Dermis microvascular lymphatic vessel endothelial cell (primary cell): ENCODE measurements at places on chromosomes 7 and 10. TPM values are rescaled to one million over a fixed set of nuclear protein-coding genes. Genes with fewer than 3 reads are reported as not detected.

DNA sequence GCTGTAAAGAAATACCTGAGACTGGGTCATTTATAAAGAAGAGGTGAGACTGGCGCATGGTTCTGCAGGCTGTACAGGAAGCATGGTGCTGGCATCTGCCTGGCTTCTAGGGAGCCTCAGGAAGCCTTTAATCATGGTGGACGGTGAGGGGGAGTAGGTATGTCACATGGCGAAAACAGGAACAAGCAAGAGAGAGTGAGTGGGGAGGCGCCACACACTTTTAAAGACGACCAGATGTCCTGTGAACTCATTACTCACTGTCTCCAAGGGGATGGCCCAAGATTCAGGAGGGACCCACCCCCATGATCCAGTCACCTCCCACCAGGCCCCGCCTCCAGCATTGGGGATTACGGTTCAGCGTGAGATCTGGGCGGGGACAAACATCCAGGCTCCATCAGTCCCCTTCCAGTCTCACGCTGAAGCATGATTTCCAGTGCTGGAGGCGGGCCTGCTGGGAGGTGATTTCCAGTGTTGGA lies 3.2 kb downstream of the ZNF316 start:
- peak; percentile 58 for DNase-seq

ENTPD1 gene
- 5.3 and 6.2 TPM in 2 replicates for total RNA-seq

BET1 gene
- 24.9 and 33.1 TPM in 2 replicates for total RNA-seq

AKR1C3 gene
- total RNA-seq: 173 and 272 TPM in 2 replicates

DNA sequence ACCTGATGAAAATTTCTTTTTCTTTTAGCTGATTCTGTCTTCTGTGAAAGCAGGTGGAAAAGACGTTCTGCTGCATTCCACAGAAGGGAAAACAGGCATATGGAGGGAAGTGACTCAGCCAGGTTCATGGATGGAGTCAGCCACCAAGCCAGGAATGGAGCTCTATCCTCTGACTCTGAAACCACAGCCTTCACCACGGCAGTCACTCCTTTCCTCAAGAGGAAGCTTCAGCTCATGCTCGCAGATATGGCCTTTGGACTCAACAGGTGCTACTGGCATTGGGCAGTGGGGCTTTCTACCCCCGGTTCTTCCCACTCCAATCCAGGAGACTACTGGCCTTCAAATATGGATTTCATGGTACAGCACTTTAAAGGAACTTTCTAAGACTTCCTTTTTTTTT lies 11.5 kb upstream of the PLAU start:
- DNase-seq: no peak

GRCh38 chr7:99037327-99037940 lies 106.5 kb downstream of the SMURF1 start:
- DNase-seq: no peak

GRCh38 chr7:29289156-29290021 lies 94.8 kb downstream of the CHN2 start:
- DNase-seq: no peak

SFRP4 gene
- total RNA-seq: not detected in 2 replicates

CAV1 gene
- 644 and 1,184 TPM in 2 replicates for total RNA-seq

- no peak for DNase-seq
Observed at GRCh38 chr7:24703296-24703695, 54.0 kb downstream of the GSDME start.

GRCh38 chr7:128114806-128115205 lies 83.6 kb upstream of the LRRC4 start:
- no peak for DNase-seq

DNA sequence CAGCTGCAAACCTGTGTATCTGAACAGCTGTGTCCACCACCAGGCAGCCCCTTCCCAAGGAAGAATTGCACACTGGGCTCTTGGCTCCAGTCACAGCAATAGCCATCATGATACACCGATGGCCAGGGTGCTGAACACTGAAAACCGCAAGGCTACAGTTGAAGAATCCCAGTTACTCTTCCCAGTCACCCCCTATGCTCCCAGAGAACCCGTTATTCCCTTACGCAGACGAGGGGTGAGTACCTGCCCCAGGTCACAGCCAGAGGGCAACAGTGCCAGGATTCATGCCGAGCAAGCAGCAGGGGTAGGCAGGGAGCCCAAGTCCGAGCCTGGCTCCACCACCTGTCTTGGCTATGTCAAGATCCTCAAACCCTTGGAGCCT lies 57.8 kb downstream of the RASGEF1A start:
- DNase-seq: no peak

DNA sequence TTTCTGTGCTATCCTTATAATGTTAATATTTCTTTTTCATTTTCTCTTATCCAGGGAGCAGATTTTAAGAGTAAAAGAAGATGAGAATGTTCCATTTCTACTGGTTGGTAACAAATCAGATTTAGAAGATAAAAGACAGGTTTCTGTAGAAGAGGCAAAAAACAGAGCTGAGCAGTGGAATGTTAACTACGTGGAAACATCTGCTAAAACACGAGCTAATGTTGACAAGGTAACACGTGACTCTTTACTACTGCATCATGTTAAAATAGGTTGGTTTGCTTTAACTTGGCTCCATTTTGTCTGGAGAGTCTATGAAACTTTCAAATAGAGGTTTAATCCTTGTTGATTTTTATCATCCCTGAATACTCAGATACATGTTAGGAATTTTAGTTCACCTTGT lies 73.3 kb downstream of the RALA start:
- no peak for DNase-seq

FRAT1 gene
- total RNA-seq: 3.9 and 4.6 TPM in 2 replicates

DNA sequence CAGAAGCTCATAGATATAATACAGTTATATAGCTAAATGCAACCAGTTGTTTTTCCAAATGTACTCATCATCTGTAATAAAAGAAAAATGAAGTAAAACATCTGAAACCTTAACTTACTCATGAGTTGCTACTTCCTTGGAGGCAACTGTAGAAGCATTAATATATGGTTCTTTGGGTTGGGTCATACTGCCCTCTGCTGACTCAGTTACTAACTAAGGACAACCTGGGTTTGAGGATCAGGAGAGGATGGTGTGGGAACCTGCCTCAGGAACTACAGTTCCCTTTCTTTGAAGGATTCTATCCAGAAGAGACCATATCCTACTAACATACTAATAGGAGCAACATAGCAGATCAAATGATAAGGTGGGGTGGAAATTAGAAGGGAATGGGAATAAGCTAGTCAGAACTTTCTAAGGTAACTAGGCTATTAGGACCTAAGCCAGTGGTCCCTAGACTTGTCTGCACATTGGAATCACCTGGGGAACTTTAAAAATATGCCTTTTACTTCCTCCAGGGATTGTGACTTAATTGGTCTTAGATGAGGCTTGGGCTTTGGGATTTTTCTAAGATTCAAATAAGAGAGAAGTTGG lies 20.7 kb downstream of the COX15 start:
- peak; percentile 65 for DNase-seq

DNA sequence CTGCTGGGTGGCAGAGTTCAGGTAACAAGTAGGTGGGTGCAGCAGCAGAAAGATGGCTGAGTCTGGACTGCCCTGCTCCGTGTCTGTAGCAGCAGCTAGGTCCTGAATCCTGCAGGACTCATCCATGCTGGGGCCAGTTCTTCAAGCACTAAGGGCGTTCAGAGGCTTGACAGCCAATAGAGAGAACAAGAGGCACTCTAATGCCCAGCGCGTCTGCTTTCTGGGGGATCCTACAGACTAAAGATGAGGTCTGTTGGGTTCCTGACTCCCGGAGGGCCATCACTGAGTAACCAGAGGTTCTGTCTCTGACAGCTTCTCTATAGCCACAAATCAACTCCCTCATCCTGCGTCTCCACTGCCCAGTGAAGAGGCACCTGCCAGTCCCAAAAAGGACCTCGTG lies 125.5 kb downstream of the PTPN20 start:
- DNase-seq: no peak

DNA sequence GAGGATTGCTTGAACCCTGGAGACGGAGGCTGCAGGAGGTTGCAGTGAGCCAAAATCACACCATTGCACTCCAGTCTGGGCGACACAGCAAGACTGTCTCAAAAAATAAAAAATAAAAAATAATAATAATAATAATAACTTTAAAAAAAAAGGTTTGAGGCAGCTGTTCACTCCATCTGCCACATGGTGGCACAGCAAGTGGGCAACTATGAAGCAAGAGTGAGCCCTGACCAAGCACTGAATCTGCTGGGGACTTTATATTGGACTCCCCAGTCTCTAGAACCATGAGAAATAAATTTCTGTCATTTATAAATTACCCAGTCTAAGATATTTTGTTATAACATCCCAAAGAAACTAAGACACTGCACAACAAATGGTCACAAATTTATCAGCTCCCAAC lies 14.6 kb upstream of the BRI3 start:
- DNase-seq: no peak

GRCh38 chr10:114920459-114920858 lies 17.5 kb upstream of the TRUB1 start:
- no peak for DNase-seq

DNA sequence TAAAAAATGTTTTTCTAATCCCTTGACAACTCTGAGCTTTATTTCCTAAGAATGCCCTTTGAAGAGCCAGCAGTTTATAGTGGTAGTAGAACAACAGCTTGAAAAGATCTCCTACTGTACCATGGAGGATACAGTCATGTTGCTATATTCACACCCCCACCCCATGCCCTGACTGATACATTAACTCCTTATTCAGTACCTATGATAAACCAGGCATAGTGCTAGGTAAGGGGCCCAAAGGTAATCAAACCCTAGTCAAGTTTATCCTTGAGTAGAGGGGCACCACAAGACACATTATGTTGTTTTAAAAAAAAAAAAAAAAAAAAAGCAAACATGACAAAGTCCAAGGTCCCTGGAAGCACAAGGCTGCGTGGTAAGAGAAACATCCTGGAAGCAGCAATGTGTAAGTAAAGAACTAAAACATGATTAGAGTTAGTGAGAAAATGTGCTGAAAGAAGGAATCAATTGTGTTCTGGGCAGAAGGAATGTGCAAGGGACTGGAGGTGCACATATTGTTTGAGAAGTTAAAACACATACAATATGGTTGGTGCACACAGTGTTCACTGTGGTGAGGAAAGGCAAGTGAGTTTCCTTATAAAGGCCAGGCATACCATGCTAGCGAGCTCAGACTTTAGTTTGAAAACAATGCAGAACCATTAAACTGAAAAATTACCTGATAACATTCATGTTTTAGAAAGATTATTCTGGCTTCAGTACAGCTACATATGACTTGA lies 51.2 kb downstream of the PDE1C start:
- no peak for DNase-seq

DNA sequence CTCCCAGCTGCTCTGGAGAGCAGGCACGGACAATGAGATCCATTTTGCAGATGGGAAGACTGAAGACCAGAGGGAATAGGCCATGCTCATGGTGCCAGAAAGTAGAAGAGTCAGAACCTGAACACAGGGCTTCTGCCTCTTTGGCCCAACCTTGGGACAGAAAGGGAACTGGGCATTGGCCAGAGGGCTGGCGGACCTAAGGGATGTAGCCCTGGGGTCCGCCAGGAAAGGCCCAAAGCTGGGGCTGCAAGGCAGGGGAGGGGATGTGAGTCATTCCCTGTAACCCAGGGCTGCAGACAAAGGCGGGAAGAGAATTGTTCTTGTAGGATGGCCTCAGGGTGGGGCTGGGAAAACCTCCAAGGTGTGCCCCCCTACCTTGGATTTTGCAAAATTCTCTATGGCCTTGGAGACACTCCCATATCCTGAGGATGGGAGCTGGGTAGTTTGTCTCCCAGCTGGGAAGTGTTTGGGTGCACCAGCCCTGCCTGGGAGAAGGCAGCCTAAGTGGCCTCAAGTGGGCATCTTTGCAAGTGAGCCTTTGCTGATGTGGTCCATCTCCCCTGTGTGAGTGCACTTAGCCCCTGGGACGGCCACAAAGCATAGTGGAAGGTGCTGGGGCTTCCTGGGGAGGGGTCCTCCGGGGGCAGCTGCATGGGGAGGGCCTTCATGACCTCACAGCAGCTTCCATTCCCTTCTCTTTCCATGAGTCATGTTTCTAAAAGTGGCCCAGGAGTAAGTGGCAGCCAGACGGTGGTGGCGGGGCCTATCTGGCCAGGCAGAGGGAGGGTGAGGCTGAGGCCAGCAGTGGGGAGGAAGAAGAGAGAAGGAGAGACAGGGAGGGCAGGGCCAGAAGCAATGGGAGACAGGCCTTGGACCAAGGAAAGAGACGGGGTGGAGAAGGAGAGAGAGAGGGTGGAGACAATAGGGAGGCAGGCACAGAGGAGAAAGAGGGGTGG lies 9.2 kb downstream of the AQP1 start:
- no peak for DNase-seq

ZNF467 gene
- 4.5 and 8.0 TPM in 2 replicates for total RNA-seq

GRCh38 chr7:5671046-5671445 lies 110.4 kb downstream of the RNF216 start:
- DNase-seq: no peak

GRCh38 chr10:93630625-93631557 lies 18.6 kb downstream of the PDE6C start:
- DNase-seq: no peak

GRCh38 chr7:149562602-149563001 lies 65.0 kb upstream of the ZNF746 start:
- DNase-seq: no peak

- no peak for DNase-seq
Observed at GRCh38 chr7:85567983-85568382, 381.1 kb upstream of the SEMA3D start.

- no peak for DNase-seq
Observed at GRCh38 chr7:30493228-30493627, 11.4 kb downstream of the GGCT start.

GRCh38 chr10:14032406-14032998 lies 298.2 kb downstream of the FRMD4A start:
- no peak for DNase-seq

MRC1 gene
- 232 and 250 TPM in 2 replicates for total RNA-seq

DNA sequence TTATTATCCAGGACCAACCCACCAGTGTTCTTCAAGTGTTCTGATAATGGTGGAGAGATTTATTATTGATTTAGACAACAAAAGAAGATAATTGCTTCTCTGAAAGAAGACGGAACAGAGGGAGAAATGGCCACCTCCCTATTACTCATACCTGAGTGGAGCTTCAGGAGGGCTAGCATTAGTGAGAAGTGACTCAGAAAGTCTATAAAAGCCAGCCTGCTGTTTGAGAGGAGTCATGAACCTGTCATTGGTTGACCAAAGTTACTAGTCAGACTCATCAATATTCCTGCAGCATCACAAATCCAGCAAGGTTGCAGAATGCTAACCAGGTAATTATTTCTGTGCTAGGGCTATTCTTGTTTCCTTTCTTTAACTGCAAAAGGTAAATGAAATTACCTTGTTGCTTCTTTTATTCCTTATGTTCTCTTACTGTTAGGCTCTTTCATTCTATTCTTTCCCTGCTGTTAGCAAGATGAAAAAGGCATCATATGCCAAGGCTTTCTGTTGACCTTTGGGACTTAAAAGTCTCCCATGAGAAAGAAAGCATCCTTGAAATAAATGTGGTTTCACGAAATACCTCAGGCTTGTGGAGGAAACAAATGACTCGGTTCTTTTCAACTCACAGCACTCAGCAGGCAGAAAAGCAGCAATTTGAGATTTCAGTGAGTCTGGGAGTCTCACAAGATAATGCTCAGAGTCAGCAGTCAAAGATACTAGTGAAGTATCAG lies 256.4 kb upstream of the PHYHIPL start:
- DNase-seq: no peak
